ENCODE measurements at places on chromosomes 7 and 10.

- DNase-seq: no peak
These were observed 445.5 kb upstream of the IGFBP3 start for GRCh38 chr7:46366526-46366925.

DNA sequence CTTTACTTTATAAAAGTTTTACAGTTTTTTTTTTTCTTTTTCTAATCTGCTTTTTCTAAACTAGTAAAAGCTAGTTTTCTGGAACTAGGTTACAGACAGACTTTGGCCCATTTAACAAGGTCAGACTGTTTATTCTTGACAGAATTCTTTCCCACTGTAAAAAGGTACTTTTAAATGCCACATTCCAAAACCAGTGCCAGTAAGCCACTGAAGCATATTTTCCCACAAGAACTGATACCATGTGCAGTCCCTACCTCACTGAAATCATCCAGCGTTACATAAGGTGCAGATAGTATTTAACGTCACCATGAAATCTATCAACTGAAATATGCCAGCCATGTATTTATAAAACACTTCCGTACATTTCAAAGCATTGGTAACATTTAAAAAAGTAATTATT is 121.6 kb downstream of the CDK6 start:
- no peak for DNase-seq

DNA sequence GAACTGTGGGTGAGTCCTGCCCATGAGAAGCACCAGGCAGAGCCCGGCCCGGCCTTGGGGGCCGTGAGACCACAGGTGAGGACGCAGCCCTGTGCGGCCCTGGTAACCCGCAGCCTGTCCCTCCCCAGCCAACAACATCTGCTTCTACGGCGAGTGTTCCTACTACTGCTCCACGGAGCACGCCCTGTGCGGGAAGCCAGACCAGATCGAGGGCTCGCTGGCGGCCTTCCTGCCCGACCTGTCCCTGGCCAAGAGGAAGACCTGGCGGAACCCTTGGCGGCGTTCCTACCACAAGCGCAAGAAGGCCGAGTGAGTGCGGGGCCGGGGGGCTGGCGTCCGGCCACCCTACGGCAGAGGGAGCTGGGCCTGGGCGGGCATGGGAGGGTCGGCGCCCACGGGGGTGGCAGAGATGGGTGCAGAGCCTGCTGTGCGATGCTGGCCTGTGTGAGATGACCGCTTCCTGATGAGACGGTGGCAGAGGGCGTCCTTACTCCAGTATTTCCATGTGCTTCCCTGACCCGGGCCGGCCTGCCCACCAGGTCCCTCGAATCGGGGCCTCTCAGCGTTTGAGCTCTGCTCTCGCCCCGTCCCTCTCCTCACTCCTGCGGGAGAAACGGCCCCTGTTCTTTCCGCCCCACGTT is 34.1 kb upstream of the FOXL3 start:
- DNase-seq: no peak

DNA sequence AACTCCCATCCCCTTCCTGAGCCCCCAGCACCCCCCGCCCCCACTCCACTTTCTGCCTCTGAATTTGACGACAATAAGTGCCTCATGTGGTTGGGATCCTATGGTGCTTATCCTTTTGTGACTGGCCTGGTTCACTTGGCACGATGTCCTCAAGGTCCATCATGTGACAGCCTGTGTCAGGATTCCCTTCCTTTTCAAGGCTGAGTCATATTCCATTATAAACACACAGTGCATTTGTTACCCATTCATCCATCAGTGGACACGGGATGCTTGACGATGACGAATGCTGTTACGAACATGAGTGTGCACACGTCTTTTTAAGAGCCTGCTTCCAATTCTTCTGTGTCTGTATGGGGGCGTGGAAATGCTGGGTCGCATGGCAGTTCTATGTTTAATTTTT is 26.7 kb downstream of the SHH start:
- DNase-seq: no peak

GRCh38 chr10:109173121-109173520 is 750.2 kb downstream of the XPNPEP1 start:
- DNase-seq: no peak

DNA sequence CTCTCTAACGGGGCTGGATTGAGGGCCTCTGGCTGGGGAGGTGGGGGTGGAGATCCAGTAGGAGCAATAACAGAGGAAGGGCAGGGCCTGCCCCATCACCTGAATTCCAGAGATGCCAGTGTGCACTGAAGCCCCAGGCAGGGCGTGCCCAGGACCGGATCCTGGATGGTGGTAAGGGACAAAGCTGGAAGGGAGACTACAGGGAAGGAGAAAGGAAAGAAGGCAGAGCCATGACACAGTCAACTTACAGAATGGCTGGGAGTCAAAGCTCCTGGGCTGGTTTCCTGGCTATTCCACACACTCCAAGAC is 666 bp downstream of the TMEM139 start:
- no peak for DNase-seq
